ENCODE measurements at places on chromosomes 1 and 21. TPM values are rescaled to one million over a fixed set of nuclear protein-coding genes. Genes with fewer than 3 reads are reported as not detected.

PHTF1 gene
- 15.5 TPM for total RNA-seq

BNIPL gene
- not detected for total RNA-seq

PKP1 gene
- total RNA-seq = not detected

RABIF gene
- 14.1 TPM for total RNA-seq

C4BPB gene
- 1.1 TPM for total RNA-seq

C1orf210 gene
- not detected for total RNA-seq

ACTL8 gene
- 1.9 TPM for total RNA-seq

GABRD gene
- total RNA-seq = 0.27 TPM

EVI5 gene
- total RNA-seq = 6.7 TPM

HES2 gene
- total RNA-seq = 3.1 TPM

HRNR gene
- not detected for total RNA-seq

THAP3 gene
- total RNA-seq = 14.5 TPM

SERTAD4 gene
- total RNA-seq = 1.4 TPM

NHLH1 gene
- total RNA-seq = 0.35 TPM

NFYC gene
- total RNA-seq = 42.5 TPM

VAMP3 gene
- total RNA-seq = 63.1 TPM

TRIM46 gene
- total RNA-seq = 1.4 TPM

VASH2 gene
- 4.2 TPM for total RNA-seq

CHI3L2 gene
- total RNA-seq = 0.40 TPM

KRTAP10-12 gene
- total RNA-seq = not detected

IRF6 gene
- total RNA-seq = 0.28 TPM

SLAMF8 gene
- total RNA-seq = not detected

MPL gene
- total RNA-seq = not detected

VSIG8 gene
- 0.06 TPM for total RNA-seq

YIPF1 gene
- total RNA-seq = 13.1 TPM

MAP3K21 gene
- total RNA-seq = 13.9 TPM

SLC26A9 gene
- 0.11 TPM for total RNA-seq

RPS6KA1 gene
- total RNA-seq = 15.5 TPM

CFHR4 gene
- total RNA-seq = not detected

RNF223 gene
- 0.39 TPM for total RNA-seq

EXTL1 gene
- total RNA-seq = not detected

ATP1A2 gene
- total RNA-seq = not detected

TBX15 gene
- total RNA-seq = 0.07 TPM

MASP2 gene
- 0.07 TPM for total RNA-seq

E2F2 gene
- 3.4 TPM for total RNA-seq

ENTREP3 gene
- 34.6 TPM for total RNA-seq

C1QA gene
- total RNA-seq = not detected

SPATA21 gene
- 0.17 TPM for total RNA-seq

PTGFR gene
- not detected for total RNA-seq

PLPPR4 gene
- total RNA-seq = not detected
